ENCODE measurements at places on chromosomes 2 and 18.

DNA sequence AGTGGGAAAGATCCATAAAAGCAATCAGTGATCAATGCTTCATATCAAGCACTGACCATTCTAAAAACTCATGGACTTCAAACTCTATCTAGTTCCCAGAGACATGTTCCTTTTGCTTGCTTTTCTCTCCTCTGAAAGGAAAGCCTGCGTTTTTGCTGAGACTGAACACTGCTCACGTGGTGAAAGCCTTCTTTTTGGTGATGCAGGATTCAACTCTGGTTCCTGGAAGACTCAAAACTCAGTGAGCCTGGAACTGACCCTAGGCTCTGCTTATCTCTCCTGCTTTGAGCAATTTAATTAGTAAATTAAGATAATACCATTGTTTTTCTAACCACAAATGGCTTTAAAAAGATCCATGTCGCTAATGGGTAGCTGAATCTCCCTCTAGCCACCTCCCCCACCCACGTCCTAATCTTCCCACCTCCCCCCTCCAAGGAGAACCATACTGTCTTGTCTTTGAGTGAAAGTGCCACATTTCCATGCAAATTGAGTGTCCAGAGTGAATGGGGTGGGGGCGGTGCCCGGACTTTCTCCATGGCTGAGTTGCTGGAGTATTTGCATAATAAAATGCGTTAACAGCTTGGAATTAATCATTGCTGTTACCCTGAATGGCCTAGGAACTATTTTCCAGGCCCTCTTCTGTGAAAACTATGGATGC lies 130.5 kb downstream of the BCL11A start:
- DNase-seq, result no peak

GRCh38 chr2:12244070-12244469 lies 472.7 kb upstream of the TRIB2 start:
- no peak for DNase-seq

DNA sequence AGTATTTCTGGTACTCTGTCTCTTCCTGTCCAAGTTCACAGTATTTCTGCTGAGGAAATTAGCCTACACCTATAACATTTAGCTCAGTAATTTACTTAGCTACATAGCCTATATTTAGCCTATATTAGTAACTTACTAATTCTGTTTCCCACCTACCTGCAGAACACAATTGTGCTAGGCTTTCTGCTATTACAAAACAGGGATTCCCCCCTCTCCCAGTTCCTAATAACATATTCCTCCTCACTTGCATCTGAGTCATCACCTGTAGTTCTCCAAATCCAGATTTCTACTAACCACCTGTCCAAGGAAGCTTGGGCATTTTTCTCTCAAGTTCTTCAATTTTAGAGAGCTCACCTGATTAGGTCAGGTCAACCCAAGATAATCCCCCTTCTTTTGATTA lies 94.9 kb downstream of the NETO1 start:
- no peak for DNase-seq

GRCh38 chr18:77167251-77167650 lies 34.7 kb upstream of the MBP start:
- no peak for DNase-seq

GRCh38 chr18:50586710-50587109 lies 26.8 kb downstream of the MAPK4 start:
- DNase-seq, result no peak

DNA sequence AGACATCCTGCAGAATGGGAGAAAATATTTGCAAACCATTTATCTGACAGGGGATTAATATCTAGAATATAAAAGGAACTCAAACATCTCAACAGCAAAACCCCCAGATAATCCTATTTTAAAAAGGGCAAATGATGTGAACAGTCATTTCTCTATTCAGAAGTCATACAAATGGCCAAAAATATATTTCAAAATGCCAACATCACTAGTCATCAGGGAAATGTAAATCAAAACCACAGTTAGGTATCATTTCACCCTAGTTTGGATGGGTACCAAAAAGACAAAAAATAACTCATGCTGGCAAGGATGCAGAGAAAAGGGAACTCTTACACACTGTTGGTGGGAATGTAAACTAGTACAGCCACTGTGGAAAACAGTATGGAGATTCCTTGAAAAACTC lies 70.0 kb downstream of the TBR1 start:
- no peak for DNase-seq

All from stimulated activated CD4-positive, alpha-beta T cell treated with anti-CD3 and anti-CD28 coated beads, Interleukin-12 subunit alpha, Interleukin-12 subunit beta, amount 100 ng/mL, for 4 hours (primary cell).